ENCODE measurements at places on chromosomes 4 and X. TPM values are rescaled to one million over a fixed set of nuclear protein-coding genes. Genes with fewer than 3 reads are reported as not detected.

Gene STIM2
- total RNA-seq: 28.2 TPM

GRCh38 chrX:41922431-41923151 lies 763 bp downstream of the CASK start:
- H3K36me3 ChIP-seq: no peaks in the 10 kb centered on the region
- H3K4me3 ChIP-seq: peak overlapping the region; percentile 94
- H3K4me1 ChIP-seq: peaks cover 11% of the 10 kb centered on the region
- H3K27me3 ChIP-seq: peaks cover 5% of the 10 kb centered on the region
- peak; percentile 68 for DNase-seq

DNA sequence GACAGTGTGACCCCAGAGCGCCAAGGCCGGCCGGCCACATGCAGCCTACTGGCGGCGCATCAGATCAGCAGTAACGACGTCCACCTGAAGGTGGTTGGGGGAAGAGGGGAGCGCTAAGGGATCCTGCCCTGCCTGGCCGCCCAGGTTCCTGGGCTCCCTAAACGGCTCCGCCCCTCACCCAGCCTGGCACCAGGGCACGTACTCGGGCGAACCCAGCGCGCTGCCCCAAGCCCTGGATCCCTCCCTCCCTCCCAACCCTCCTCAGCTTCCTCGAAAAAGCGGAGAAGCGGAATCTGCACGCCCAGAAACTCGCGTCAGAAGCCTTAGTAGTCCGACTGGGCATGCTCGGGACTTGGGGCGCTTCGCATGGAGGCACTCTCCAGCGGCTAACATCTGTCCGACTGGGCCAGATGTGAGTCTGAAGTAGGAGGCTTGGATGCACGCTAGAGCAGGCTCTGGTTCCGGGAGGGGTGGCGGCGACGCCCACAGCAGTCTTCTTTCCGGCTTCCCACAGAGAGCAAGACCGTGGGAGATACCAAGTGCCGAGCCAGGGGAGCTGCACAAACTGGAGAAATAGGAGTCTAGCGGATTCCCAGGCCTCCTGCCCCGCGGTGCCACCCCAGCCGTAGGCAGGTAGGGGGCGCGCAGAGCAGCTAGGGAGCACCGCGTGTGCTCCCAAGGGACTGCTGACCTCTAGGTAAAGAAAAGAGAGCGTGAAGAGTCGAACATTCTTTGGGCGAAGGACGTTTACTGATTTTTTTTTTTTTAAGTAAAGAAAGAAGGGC lies 114.3 kb upstream of the TEX13C start:
- no peaks in the 10 kb centered on the region for H3K36me3 ChIP-seq
- H3K27me3 ChIP-seq: no peaks in the 10 kb centered on the region
- peak overlapping the region; percentile 84 for H3K27ac ChIP-seq

GRCh38 chr4:76208005-76208765 lies 5.4 kb downstream of the SCARB2 start:
- H3K27me3 ChIP-seq: peaks cover 12% of the 10 kb centered on the region
- H3K27ac ChIP-seq: peak overlapping the region; percentile 97
- peaks cover 66% of the 10 kb centered on the region for H3K4me1 ChIP-seq
- H3K36me3 ChIP-seq: peaks cover 6% of the 10 kb centered on the region
- H3K4me3 ChIP-seq: peak overlapping the region; percentile 86

GRCh38 chrX:21949689-21950088 lies 9.2 kb downstream of the SMS start:
- no peaks in the 10 kb centered on the region for H3K36me3 ChIP-seq
- H3K27ac ChIP-seq: no peak overlapping the region
- DNase-seq: no peak
- H3K4me3 ChIP-seq: no peak overlapping the region

GRCh38 chr4:60726779-60727178 lies 473.3 kb upstream of the ADGRL3 start:
- no peak overlapping the region for H3K4me3 ChIP-seq
- no peak overlapping the region for H3K27ac ChIP-seq
- no peaks in the 10 kb centered on the region for H3K36me3 ChIP-seq

GRCh38 chr4:37220685-37221084 lies 23.9 kb upstream of the NWD2 start:
- H3K4me3 ChIP-seq: no peak overlapping the region
- peaks cover 1% of the 10 kb centered on the region for H3K4me1 ChIP-seq
- no peaks in the 10 kb centered on the region for H3K27me3 ChIP-seq
- H3K36me3 ChIP-seq: no peaks in the 10 kb centered on the region

DNA sequence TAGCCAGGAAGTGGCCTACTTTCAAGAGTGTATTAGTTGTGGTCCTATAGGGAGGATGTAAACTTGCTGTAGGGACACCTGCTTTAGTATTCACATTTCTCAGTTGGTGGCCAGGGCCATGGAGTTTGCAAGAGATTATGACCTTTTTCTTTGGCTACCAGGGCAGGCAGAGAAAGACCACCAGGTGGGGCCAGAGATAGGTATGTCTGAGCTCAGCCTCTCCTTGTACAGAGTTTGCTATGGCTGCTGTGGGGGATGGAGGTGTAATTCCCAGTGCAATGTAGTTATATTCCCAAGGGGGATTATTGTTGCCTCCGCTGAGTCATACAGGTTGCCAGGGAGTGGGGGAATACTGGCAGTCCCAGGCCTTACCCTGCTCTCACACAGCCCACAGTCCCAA lies 26.3 kb upstream of the DACH2 start:
- no peaks in the 10 kb centered on the region for H3K4me1 ChIP-seq
- no peak for DNase-seq
- no peak overlapping the region for H3K27ac ChIP-seq
- no peak overlapping the region for H3K4me3 ChIP-seq

Gene KLKB1
- 0.29 TPM for total RNA-seq

DNA sequence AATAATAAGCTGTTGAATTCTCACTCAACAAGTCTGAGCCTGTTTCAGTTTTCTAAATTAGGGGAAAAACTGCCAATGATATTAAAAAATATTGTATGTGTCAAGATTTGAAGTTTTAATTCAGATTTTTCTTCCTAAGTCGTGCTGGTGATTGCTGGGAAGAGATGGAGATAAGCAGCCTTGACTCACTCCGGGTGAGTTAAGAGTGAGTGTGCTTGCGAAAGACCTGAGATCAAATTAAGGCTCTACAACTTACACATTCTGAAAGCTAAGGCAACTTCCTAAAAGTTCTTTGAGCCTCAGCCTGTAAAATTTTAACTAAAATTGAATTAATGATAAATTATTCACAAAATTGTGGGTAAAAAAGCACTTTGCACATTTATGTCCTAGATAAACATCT lies 1441.2 kb downstream of the PCDH7 start:
- H3K27ac ChIP-seq: no peak overlapping the region
- H3K4me3 ChIP-seq: no peak overlapping the region
- DNase-seq: no peak
- no peaks in the 10 kb centered on the region for H3K4me1 ChIP-seq
- H3K36me3 ChIP-seq: no peaks in the 10 kb centered on the region

Gene MAGEE1
- total RNA-seq: 7.1 TPM

Gene KDR
- 2.0 TPM for total RNA-seq

DNA sequence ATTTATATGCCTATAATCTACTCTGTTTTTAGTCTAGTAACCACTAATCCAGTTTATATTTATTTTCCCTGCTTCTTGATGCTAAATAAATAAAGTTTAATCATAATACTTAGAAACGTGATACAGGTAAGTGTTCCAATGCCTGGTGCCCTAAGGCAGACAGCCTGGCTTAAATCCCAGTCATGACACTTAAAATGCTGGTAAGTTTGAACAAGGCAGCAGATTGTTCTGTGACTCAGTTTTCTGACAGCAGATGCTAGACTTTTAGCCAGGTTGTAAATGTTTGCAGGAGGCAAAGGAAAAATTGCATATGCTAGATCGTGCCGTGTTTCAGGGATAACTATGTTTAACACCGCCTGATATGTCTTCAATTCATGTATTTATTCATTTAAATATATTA lies 2661.6 kb downstream of the PCDH7 start:
- peaks cover 8% of the 10 kb centered on the region for H3K36me3 ChIP-seq
- H3K27me3 ChIP-seq: no peaks in the 10 kb centered on the region
- no peaks in the 10 kb centered on the region for H3K4me1 ChIP-seq
- no peak overlapping the region for H3K4me3 ChIP-seq
- H3K27ac ChIP-seq: no peak overlapping the region

Gene CENPI
- total RNA-seq: 10.2 TPM

Gene NSD2
- 138 TPM for total RNA-seq

DNA sequence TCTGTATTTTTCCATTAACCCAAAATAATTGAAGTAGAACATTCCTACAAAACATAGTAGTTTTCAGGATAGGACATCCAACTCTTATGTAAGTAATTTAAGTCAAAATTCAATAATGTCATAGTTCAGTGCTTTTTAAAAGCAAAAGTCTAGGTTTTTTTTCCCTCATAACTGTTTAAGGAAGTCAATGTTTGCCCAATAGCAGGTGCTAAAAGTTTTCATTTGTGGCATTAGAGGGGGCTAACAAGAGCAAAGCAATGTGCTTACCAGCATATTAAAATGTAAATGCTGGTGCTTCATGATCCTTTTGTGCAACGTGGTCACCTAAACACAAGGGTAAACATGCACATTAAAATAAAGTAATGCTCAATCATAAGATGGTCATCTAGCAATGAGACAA lies 155.2 kb upstream of the PPP1R2C start:
- no peaks in the 10 kb centered on the region for H3K36me3 ChIP-seq
- DNase-seq: no peak
- no peak overlapping the region for H3K27ac ChIP-seq
- no peak overlapping the region for H3K4me3 ChIP-seq

- H3K27me3 ChIP-seq: no peaks in the 10 kb centered on the region
- H3K4me1 ChIP-seq: no peaks in the 10 kb centered on the region
- H3K36me3 ChIP-seq: peaks cover 7% of the 10 kb centered on the region
- no peak overlapping the region for H3K27ac ChIP-seq
- H3K4me3 ChIP-seq: no peak overlapping the region
Observed at GRCh38 chrX:125262836-125263235, 56.8 kb upstream of the TEX13C start.

Gene BST1
- not detected for total RNA-seq

DNA sequence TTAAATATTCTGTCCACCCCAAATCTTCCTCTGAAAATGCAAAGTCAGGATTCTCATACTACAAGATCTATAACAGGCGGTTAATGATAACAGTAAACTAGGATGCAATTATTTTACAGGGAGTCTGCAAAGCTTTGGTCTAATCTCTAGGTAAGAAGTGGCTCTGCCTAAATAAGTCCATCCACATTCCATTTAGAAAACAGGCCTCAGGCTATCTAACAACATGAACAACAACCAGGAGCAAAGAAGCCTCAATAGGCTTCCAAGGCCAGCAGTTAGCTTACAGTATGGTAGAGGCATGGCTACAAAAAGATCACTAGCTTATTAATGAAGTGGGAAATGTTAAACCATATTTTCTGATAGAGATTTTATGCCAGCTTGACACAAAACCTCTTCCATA lies 6.4 kb downstream of the MAB21L2 start:
- H3K4me3 ChIP-seq: peak overlapping the region; percentile 69
- no peak overlapping the region for H3K27ac ChIP-seq
- H3K36me3 ChIP-seq: no peaks in the 10 kb centered on the region
- peaks cover 10% of the 10 kb centered on the region for H3K27me3 ChIP-seq
- H3K4me1 ChIP-seq: peaks cover 30% of the 10 kb centered on the region
- no peak for DNase-seq

DNA sequence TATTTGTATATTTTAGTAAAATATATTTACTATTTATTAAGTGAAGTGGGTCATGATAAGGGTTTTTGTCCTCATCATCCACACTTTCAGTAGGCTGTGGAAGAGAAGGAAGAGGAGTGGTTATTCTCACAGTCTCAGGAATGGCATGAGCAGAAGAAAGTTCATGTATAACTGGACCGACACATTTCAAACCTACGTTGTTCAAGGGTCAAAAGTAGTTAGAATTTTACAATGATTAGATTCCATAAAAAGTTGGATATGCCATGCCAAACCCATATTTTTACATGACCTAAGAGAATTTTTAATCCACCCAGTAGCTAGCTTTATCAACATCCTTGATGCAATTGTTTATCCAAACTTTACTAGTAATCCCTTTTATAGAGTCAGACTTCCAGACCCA lies 15.6 kb upstream of the MAGEA8 start:
- DNase-seq: no peak
- H3K4me3 ChIP-seq: no peak overlapping the region
- H3K27me3 ChIP-seq: no peaks in the 10 kb centered on the region
- no peaks in the 10 kb centered on the region for H3K36me3 ChIP-seq
- H3K4me1 ChIP-seq: no peaks in the 10 kb centered on the region

DNA sequence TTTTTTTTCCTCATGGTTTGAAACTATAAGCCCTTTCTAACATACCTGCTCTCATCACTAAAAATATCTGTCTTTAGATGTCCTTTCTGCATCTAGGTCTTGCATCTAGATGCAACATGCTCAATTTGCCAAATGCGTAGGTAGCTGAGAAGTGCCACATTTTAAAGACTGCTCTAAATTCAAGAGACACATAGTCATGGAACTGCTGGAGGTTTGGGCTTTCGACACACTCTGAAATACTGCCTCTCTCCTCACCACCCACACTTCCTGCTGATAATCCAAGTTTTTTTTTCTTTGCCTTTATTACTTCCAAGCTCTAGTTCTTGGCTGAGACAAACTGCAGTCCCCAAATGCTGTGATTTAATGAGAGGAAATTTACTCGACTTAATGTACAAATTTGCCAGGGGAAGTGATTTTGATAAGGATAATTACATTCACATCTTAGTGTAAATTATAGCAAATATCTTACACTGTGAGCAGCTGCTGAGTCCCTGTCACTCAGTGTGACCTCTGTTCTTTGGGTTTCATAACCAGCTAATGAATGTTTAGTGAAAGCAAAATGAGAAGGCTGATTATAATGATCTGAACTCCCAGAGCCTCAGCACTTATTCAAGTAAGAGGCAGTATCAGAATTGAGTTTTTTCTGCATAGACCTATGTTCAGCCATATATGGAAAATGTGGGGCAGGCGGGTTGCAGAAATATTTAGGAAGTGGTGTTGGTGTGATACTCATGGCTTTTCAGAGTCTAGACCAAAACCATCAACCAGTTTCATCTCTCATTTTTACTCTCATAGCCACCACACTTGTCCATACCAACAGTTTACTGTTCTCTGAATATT lies 31.3 kb downstream of the DRD5 start:
- no peak overlapping the region for H3K4me3 ChIP-seq
- no peak for DNase-seq
- H3K27ac ChIP-seq: no peak overlapping the region
- peaks cover 9% of the 10 kb centered on the region for H3K36me3 ChIP-seq
- H3K27me3 ChIP-seq: peaks cover 2% of the 10 kb centered on the region

GRCh38 chr4:99887837-99888236 lies 6.4 kb downstream of the LAMTOR3 start:
- H3K4me1 ChIP-seq: no peaks in the 10 kb centered on the region
- H3K4me3 ChIP-seq: no peak overlapping the region
- H3K27ac ChIP-seq: no peak overlapping the region
- DNase-seq: no peak
- no peaks in the 10 kb centered on the region for H3K36me3 ChIP-seq

- DNase-seq: no peak
- no peaks in the 10 kb centered on the region for H3K36me3 ChIP-seq
- H3K27ac ChIP-seq: no peak overlapping the region
- no peaks in the 10 kb centered on the region for H3K4me1 ChIP-seq
Observed at GRCh38 chr4:72886602-72887001, 182.9 kb downstream of the COX18 start.

- H3K27me3 ChIP-seq: no peaks in the 10 kb centered on the region
- no peak overlapping the region for H3K27ac ChIP-seq
- H3K4me1 ChIP-seq: peaks cover 21% of the 10 kb centered on the region
- DNase-seq: no peak
Observed at GRCh38 chr4:169345316-169345721, 74.6 kb upstream of the SH3RF1 start.

Gene SAGE1
- total RNA-seq: not detected
